ENCODE measurements at places on chromosomes 11 and 22. TPM values are rescaled to one million over a fixed set of nuclear protein-coding genes. Genes with fewer than 3 reads are reported as not detected.

Gene TAF10
- 188 TPM for total RNA-seq

Gene CCDC116
- total RNA-seq, result 1.3 TPM

Gene NLRP14
- not detected for total RNA-seq

Gene C22orf23
- total RNA-seq, result not detected

Gene MRGPRE
- not detected for total RNA-seq

Gene DDI1
- total RNA-seq, result not detected

Gene ZNF214
- not detected for total RNA-seq

Gene MAPK12
- 3.3 TPM for total RNA-seq

Gene ZDHHC8
- total RNA-seq, result 89.5 TPM

Gene SGSM1
- total RNA-seq, result 0.03 TPM

Gene MMP27
- not detected for total RNA-seq

Gene OR52N4
- not detected for total RNA-seq

Gene LDHAL6A
- total RNA-seq, result not detected

Gene ABTB2
- total RNA-seq, result 8.6 TPM

Gene OR52N2
- total RNA-seq, result not detected

Gene SBF1
- total RNA-seq, result 129 TPM

Gene APOL4
- 0.27 TPM for total RNA-seq

Gene KCNK4
- total RNA-seq, result not detected

Gene UBQLNL
- not detected for total RNA-seq

Gene CCDC134
- 18.4 TPM for total RNA-seq

Gene ZC3H12C
- total RNA-seq, result 0.90 TPM

Gene TMEM135
- total RNA-seq, result 17.9 TPM

Gene TTLL1
- 1.5 TPM for total RNA-seq

Gene TNNT3
- total RNA-seq, result not detected

Gene DNHD1
- 6.7 TPM for total RNA-seq

Gene KCNQ1
- total RNA-seq, result 2.3 TPM

Gene KLHL35
- 0.98 TPM for total RNA-seq

Gene ADAMTS15
- not detected for total RNA-seq

Gene KCTD14
- 0.45 TPM for total RNA-seq

Gene RFPL3
- total RNA-seq, result not detected

Gene SELENOO
- total RNA-seq, result 24.4 TPM

Gene ZNF280A
- not detected for total RNA-seq

Gene SPDYC
- not detected for total RNA-seq

Gene TEX12
- total RNA-seq, result not detected

Gene DLAT
- total RNA-seq, result 60.6 TPM

Gene OR8D4
- total RNA-seq, result not detected

Gene TSPAN32
- 4.6 TPM for total RNA-seq

Data from activated T-cell treated with anti-CD3 and anti-CD28 coated beads, Interleukin-2, amount 50 U/mL, for 4 hours (primary cell).